ENCODE measurements at places on chromosomes 1 and 21. TPM values are rescaled to one million over a fixed set of nuclear protein-coding genes. Genes with fewer than 3 reads are reported as not detected.

DNA sequence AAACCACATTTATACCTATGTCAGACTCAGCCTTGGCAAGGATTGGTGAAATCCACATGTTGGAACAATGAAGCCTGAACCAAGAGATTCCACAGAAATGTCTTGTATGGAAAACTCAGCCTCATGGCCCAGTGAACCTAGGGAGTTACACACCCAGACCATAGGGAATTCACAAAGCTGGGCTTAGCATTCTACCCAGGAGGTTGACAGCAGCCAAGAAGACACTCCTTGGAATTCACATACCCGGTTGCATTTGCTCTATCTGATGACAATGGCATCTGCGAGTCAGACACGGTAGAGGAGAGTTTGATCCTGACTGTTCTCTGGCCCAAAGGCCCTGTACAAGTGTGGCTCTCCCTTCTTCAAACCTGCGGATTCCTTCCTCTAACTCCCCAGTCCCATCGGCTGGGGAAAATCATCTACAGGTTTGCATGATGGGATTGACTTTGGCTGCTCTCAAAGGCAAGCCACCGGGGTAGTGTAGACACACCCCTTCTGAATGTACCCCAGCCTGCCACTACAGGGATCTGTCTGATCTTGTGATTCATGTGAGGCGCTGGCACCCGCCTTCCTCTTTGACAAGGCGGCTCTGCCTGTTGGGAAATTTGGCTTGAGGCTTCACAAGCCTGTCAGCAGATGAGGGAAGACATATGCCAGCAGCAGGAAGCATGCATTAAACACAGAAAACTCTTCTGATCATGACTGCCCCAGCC, 297.3 kb upstream of the KAZN start:
- H3K4me3 ChIP-seq, result no peak overlapping the region
- H3K4me1 ChIP-seq, result peaks cover 8% of the 10 kb centered on the region
- no peaks in the 10 kb centered on the region for H3K27me3 ChIP-seq

GRCh38 chr1:9275567-9276034, 17.1 kb upstream of the SPSB1 start:
- H3K4me3 ChIP-seq, result no peak overlapping the region
- no peaks in the 10 kb centered on the region for H3K27me3 ChIP-seq
- H3K36me3 ChIP-seq, result peaks cover 16% of the 10 kb centered on the region
- peaks cover 38% of the 10 kb centered on the region for H3K4me1 ChIP-seq
- DNase-seq, result no peak

DNA sequence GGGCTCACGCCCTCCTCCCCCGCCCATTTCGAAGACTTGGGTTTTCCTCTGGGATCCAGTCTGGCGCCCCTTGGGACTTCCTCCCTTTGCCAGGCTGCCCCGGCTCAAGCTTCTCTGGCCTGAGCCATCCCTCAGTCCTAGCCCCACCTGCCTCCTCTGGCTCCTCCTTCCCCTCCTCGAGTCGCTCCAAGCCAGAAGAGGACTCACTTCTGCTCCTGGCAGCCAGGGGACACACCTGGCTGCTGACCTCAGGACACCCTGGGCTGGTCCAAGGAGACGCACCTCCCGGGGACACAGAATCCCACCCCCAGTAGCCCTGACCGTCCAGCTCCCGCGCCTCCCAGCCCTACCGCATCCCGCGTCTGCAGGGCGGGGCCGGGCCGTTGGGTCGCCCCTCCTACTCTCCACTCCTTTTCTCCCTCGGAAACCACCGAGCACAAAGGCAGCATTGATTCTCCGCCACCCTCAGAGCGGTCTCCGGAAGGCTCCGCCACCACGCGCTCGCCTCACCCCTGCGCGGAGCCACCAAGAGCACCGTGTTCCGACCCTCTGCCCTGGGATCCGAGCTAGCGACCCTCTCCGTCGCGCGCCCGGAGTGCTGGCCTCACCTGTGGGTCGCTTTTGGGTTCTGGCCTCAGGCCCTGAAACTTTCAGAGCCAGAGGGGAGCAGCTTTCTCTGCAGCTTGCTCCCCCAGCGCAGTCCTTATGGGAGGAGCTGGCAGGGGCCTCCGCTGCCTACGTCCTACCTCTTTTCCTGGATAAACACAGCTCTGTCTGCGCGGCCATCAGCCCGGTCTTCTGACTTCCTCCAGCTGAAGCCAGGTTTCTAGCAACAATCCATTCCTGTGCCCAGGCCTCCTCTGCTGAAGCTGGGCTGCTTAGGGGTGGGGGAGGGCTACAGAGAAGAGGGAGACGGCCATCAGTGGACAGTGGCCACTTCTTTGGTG, at the start of gene C2CD4D:
C2CD4D (minus strand) TSS at position 364 of the 947 bp plus-strand sequence. CDS start 831 bp downstream, outside the sequence.
- peak within 1 kb of the TSS; percentile 48 for H3K4me3 ChIP-seq
- DNase-seq, result peak; percentile 38
- no peaks in the 10 kb centered on the region for H3K36me3 ChIP-seq
- peak within 1 kb of the TSS; percentile 87 for H3K27ac ChIP-seq
- no peaks in the 10 kb centered on the region for H3K27me3 ChIP-seq
- peaks cover 33% of the 10 kb centered on the region for H3K4me1 ChIP-seq

KRTAP12-2 gene
- not detected for total RNA-seq

DDI2 gene
- 46.5 TPM for total RNA-seq

FCRL6 gene
- 2.2 TPM for total RNA-seq

C1orf185 gene
- not detected for total RNA-seq

COL24A1 gene
- 1.0 TPM for total RNA-seq

CNIH3 gene
- total RNA-seq, result 1.8 TPM

PUSL1 gene
- 21.4 TPM for total RNA-seq

Data from tibial nerve (tissue), 4 donors.